ENCODE measurements at places on chromosomes 12 and 14.

DNA sequence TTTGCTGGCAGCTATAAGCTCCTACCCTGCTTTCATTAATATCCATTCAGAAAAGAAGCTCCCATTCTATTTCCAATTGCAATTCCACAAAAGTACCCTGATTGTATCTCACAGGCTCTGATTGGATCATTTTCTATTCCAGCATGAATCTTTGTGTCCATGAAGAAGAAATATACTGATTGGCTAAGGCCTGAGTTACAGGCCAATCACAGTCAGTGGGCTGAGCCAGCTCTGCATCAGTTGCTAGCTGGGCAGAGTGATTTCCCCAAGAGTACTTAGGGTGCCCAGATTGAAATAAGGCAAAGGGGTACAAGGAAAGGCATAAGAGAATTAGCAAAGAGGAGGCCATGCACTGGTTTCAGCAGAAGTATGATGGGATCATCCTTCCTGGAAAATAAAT lies 14.4 kb downstream of the ART4 start:
- no peak for DNase-seq

DNA sequence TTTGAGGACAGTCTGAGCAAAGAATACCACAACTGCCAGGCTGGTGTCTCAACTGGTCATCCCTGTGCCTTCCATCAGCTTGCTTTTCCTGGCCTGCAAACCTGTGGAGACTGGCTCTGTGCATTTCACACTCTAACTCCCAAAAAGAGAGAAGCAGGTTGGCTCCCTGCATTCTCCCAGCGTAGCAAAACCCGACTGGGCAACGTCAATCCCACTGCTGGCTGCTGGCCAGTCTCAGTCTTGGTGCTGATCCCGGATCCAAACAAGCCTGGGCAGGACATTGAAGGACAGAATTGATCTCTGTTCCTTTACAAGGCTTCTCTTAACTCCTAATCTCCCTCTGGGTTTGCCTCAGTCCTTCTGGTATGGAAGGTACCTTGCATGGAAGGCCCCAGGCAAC lies 65.4 kb downstream of the FZD10 start:
- DNase-seq: no peak

- DNase-seq: no peak
These were observed 47.9 kb downstream of the SYNE3 start for GRCh38 chr14:95468448-95469133.

DNA sequence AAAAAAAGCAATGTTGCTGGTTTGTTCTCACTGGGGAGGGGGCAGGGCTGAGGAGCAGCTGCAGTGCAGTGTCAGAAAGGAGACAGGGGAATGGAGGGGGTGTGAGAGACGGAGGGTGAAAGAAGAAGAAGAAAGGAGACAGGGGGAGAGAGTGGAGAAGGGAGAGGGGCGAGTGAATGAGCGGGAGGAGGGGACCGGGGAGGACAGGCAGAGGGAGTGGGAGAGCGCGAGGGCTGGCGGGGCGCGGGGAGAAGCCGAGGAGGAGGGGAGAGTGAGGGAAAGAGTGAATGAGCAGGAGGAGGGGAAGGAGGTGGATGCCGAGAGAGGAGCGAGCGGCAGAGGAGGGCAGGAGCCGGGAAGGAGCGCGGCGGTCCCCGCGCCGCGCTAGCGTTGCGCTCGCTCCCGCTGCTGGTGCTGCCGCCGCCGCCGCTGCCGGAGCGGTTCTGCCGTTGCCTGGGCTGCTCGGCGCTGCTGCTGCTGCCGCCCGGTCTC lies at the start of gene NOVA1:
NOVA1 (minus strand) TSS at position 445 of the 492 bp plus-strand sequence. CDS start 597 bp downstream, outside the sequence.
- no peak for DNase-seq

- no peak for DNase-seq
These were observed 239.2 kb downstream of the PAX9 start for GRCh38 chr14:36900846-36901245.
